ENCODE measurements at places on chromosomes 5 and 9. TPM values are rescaled to one million over a fixed set of nuclear protein-coding genes. Genes with fewer than 3 reads are reported as not detected.

GRCh38 chr9:7597716-7598115, 201.9 kb downstream of the DMAC1 start:
- H3K4me3 ChIP-seq: no peak overlapping the region
- H3K36me3 ChIP-seq: no peaks in the 10 kb centered on the region
- no peak for DNase-seq
- H3K4me1 ChIP-seq: no peaks in the 10 kb centered on the region
- H3K27me3 ChIP-seq: no peaks in the 10 kb centered on the region
- H3K27ac ChIP-seq: no peak overlapping the region

- no peaks in the 10 kb centered on the region for H3K27me3 ChIP-seq
- no peaks in the 10 kb centered on the region for H3K36me3 ChIP-seq
- H3K4me3 ChIP-seq: no peak overlapping the region
- DNase-seq: no peak
These were observed 61.8 kb upstream of the BARHL1 start for GRCh38 chr9:132520612-132521011.

DNA sequence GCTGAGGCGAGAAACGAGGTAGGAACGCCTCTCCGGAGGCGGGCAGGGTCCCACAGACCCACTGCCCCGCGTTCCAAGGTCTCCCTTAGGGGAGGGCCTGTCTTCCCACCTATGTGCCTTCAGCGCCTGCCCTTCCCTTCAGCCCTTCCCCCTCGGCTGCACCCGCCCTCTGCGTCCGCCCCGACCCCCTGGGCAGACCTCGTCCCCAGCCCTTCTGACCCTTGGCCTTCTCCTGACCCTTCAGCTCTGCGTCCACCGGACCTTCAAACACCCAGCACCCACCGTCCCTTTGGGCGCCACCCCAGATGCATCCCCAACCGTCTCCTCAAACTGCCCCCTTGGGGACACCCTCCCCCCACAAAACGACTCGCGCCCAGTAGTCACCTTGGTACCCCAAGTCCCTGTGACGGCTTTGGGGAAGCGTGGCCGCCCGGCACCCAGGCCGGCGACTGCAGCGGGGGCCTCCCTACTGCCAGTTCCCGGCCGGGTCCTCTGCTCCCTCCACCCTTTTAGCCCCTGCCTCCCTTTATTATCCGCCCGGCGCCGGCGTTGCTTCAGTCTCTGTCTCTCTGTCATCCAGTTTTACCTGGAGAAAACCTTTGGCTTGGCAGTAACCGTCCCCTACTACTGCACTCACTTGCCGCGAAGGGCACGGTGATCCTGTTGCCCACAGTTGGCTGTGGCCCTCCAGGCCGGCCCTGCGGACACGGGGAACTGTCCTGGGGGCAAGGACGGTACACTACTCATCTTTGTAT, 421 bp downstream of the RUSC2 start:
- H3K27ac ChIP-seq: peak overlapping the region; percentile 89
- H3K4me1 ChIP-seq: no peaks in the 10 kb centered on the region
- H3K36me3 ChIP-seq: no peaks in the 10 kb centered on the region
- H3K27me3 ChIP-seq: no peaks in the 10 kb centered on the region
- H3K4me3 ChIP-seq: peak overlapping the region; percentile 87

DNA sequence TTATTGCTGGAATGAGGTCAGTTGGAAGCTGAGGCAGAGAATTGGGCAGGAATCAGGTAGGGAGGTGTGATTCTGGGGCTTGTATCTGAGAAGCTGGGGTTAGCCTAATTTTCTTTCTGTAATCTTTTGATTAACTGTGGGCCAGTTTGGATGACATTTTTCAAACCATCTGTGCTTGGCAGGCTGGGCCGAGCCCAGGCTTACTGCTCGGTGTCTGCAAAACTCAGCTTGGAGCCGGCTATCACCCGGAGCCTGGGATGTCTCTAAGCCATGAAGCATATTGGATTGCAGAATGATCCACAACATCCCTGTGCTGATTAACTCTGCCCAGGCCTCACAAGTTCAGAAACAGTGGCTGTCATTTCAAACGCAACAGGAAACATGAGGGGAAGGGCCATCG, 26.5 kb downstream of the KCNMB1 start:
- H3K36me3 ChIP-seq: no peaks in the 10 kb centered on the region
- H3K4me1 ChIP-seq: no peaks in the 10 kb centered on the region
- H3K4me3 ChIP-seq: no peak overlapping the region
- H3K27ac ChIP-seq: no peak overlapping the region

DNA sequence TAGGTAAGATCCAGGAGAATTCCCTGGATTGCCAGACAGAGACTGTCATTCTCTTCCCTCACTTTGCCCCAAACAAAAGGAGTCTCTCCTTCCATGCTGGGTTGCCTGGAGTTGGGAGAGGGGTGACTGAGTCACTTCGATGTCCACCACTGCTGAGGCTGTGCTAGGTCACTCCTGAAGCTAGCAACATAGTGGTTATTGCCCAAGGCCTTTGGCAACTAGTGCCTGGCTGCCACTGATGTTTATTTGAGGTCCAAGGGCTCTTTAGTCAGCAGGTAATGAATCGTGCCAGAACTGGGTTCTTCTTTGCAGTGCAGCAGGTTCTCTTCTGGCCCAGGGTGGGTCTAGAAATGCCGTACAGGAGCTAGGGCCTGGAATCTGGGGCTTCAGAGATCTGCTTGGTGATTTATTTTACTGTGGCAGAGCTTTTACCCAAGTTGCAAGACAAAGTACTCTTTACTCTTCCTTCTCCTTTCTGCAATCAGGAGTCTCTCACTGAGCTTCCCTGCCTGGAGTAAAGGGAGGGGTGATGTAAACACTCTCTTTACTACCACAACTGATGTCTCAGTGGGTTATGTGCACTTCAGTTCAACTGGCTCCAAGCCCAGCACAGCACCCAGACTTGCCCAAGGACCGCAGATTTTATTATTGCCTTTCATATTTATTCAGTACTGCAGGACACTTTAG, 155.7 kb upstream of the SH3GL2 start:
- H3K36me3 ChIP-seq: no peaks in the 10 kb centered on the region
- no peak overlapping the region for H3K4me3 ChIP-seq
- DNase-seq: no peak
- no peak overlapping the region for H3K27ac ChIP-seq

GRCh38 chr5:81924442-81924841, 47.4 kb upstream of the ATG10 start:
- H3K4me1 ChIP-seq: no peaks in the 10 kb centered on the region
- H3K27me3 ChIP-seq: no peaks in the 10 kb centered on the region
- no peaks in the 10 kb centered on the region for H3K36me3 ChIP-seq
- no peak overlapping the region for H3K27ac ChIP-seq
- no peak overlapping the region for H3K4me3 ChIP-seq
- no peak for DNase-seq

DNA sequence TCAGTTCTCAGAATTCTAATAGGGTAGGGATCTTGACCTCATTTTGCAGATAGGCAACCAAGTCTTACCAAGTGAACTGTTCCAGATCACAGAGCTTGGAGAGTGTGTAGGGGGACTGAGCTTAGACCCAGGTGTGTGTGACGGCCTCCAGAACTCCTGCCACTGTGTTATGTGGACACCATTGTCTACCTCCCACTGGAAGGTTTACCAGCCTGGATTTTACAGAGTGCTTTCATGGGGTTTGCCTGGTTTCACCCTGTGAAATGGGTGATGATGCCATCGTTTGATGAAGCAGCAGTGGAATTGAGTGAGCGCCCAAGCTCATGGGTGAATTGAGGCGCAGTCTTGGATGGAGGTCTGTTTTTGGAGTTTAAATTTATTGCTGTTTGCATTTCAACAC, 23.6 kb downstream of the TJP2 start:
- no peak overlapping the region for H3K27ac ChIP-seq
- no peak overlapping the region for H3K4me3 ChIP-seq
- no peaks in the 10 kb centered on the region for H3K27me3 ChIP-seq
- no peaks in the 10 kb centered on the region for H3K36me3 ChIP-seq
- peaks cover 2% of the 10 kb centered on the region for H3K4me1 ChIP-seq
- no peak for DNase-seq

DNA sequence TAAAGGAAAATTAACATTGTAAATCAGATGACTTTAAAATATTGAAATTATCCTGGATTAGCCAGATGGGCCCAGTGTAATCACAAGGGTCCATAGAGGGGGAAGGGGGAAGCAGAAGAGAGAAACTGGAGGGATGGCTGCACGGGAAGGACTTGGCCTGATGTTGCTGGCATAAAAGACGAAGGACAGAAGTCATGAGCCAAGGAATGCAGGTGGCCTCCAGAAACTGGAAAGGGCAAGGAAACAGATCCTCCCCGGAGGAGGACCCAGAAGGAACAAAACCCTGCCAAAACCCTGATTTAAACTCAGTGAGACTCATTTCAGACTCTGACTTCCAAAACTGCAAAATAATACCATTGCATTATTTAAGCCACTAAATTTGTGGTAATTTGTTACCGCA, 100.2 kb downstream of the ADAMTS2 start:
- H3K36me3 ChIP-seq: no peaks in the 10 kb centered on the region
- no peak overlapping the region for H3K27ac ChIP-seq
- H3K27me3 ChIP-seq: no peaks in the 10 kb centered on the region

DNA sequence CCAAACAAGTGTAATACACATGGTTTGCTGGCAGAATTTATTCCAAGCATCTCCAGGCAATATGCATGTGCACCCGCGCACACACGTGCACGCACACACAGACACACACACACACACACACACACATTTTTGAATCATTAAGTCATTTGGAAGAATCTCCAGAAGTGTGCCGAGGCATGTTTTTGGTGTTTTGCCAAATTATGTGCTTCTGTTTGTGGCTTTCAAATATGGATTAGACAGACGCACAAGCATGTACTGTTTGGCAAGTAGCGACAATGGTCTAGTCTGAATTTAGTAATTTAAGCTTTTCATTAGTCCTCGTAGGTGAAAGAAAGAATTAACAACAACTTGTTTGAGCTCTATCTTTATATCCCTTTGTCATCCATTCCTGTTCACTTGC, 36.7 kb downstream of the NFIB start:
- DNase-seq: no peak
- H3K4me3 ChIP-seq: no peak overlapping the region
- H3K4me1 ChIP-seq: peaks cover 26% of the 10 kb centered on the region
- H3K27me3 ChIP-seq: no peaks in the 10 kb centered on the region

- H3K27me3 ChIP-seq: no peaks in the 10 kb centered on the region
- H3K36me3 ChIP-seq: no peaks in the 10 kb centered on the region
- DNase-seq: no peak
- no peak overlapping the region for H3K4me3 ChIP-seq
These were observed 208.9 kb downstream of the VPS13A start for GRCh38 chr9:77386187-77386586.

Gene KIF27
- total RNA-seq: 8.0 TPM

Gene PCDHGA2
- 6.2 TPM for total RNA-seq

DNA sequence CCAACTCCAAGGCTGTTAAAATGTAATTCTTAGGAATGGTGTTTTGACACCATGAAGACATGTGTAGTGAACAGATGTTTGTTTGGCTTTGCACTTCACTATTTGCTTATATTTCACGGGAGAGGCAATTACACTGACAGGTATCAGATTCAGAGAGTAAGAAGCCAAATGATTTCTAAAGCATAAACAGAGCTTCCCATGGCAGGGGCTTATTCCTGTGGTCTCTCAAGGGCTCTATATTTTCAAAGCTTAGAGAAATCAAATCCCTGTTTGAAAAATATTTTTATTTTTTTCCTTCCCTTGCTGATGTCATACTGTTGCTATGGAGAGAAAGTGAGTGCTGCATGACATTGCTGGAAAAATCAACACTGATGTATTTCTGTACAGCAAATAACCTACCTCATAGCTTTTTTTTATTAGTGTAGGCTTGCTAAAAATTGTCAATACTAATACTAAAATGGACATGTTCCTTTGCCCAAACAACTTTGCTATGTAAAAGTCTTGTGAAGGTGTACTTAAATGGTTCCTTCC, 161.4 kb downstream of the GIN1 start:
- no peak overlapping the region for H3K4me3 ChIP-seq
- peaks cover 6% of the 10 kb centered on the region for H3K4me1 ChIP-seq
- no peaks in the 10 kb centered on the region for H3K27me3 ChIP-seq
- peak overlapping the region; percentile 97 for H3K27ac ChIP-seq
- no peak for DNase-seq

- H3K4me3 ChIP-seq: no peak overlapping the region
- no peak for DNase-seq
- H3K4me1 ChIP-seq: no peaks in the 10 kb centered on the region
- no peak overlapping the region for H3K27ac ChIP-seq
- no peaks in the 10 kb centered on the region for H3K27me3 ChIP-seq
These were observed 184.4 kb downstream of the HSD17B3 start for GRCh38 chr9:96117398-96118080.

GRCh38 chr5:60843386-60843935, 608 bp downstream of the ELOVL7 start:
- H3K27ac ChIP-seq: no peak overlapping the region
- peak overlapping the region; percentile 62 for H3K4me3 ChIP-seq
- DNase-seq: no peak
- no peaks in the 10 kb centered on the region for H3K27me3 ChIP-seq
- peaks cover 3% of the 10 kb centered on the region for H3K4me1 ChIP-seq

DNA sequence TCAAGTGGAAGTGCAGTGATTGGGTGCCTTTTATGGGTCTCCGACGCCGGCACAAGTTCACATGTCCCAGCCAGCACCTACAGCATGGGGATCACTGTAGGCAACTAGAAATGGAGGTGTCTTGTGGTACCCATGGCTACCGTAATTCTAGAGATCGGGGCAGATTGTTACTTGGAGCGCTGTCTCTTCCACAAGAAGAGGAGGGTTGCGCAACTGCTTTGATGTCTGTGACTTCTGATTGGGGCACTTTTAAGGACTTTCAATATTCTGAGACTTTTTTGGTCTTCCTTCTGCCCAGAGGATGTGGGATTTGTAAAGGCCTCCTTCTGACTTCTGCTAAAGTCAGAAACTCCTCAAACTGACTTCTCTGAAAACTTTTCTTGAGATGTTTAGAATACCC, 41.9 kb downstream of the GLRX start:
- H3K27me3 ChIP-seq: no peaks in the 10 kb centered on the region
- no peaks in the 10 kb centered on the region for H3K36me3 ChIP-seq
- H3K27ac ChIP-seq: peak overlapping the region; percentile 8
- DNase-seq: no peak
- no peak overlapping the region for H3K4me3 ChIP-seq

DNA sequence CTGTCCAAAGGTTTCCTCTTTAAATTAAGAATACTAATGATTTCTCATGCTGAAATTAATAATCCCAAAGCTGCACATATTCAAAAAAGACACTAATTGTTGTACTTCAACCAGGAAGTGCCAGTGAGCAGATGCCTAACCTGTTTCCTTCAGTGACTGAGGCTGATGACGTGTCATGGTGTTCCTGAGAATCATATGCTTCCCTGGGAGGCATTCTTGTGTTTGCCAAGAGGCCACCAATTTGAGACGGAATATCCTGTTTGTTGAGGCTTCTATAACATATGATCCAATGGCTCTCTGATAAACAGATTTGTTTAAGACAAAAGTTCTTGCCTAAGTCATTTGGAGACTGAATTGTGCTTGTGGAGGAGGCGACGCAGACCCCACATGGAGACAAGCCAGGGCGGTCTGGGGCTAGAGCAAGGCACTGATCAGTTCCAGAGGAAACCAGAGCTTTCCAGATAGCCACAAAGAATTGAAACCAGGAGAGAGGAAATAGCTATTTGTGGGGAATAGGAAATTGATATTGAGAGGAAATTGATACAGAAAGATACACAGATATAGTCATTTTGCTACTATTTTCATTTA, 66.4 kb upstream of the ZNF608 start:
- H3K27ac ChIP-seq: no peak overlapping the region
- no peaks in the 10 kb centered on the region for H3K36me3 ChIP-seq
- H3K4me3 ChIP-seq: no peak overlapping the region
